CD4-positive, alpha-beta T cell treated with Interleukin-4 for 1 hour (primary cell): ENCODE measurements at places on chromosomes 2 and 18.

DNA sequence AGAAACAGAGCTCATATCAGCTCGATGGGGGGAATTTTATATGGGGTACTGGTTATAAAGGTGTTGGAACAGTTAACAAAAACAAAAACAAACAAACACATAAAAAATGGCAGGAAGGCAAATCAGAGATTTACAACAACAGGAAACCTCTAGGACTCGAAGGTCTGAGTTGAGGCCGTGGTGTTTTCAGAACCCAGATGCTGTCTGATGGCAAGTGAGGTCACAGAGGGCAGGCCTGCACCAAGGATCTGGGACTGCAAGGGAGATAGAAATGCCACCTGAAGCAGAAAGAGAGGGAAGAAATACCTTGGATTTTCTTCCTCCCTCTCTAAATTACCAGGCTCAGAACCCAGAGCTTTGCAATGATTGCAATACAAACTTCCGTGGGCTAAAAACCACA, 429.5 kb downstream of the ZNF521 start:
- no peak for DNase-seq

DNA sequence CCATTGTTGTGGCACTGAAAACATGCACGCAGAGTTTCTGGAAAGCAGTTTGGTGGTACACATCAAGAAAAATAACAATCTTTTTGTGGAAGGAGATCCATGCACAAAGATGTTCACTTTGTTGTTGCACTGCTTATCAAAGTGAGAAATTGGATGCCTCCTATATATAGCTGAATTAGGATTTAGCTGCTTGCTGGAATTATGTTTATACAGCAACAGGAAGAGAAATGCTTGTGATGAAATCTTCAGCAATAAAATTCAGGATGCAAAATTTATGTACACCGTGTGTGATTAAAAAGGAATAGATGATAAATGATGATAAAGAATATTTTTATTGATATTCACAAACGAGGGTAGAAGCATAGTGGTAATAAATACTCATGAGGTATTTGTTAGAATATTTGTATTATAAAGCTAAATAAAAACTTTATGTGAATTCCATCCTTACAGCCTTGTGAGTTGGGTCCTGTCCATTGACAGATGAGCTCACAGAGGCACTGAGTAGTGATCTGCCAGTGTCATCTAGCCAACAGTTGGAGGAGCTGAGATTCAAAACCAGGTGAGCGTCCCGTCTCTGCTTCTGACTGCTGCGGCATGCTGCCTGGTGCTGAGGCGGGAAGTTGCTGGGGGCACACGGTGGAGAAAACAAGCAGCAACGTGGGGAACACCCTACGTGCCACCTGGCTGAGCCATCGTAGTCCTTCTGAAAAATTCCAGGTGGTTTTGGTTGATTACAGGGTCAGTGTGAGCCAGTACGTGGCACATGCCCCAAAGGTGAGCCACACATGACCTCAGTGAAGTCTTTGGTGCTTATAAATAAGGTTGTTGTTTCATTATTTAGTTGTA, 80.2 kb downstream of the ASAP2 start:
- no peak for DNase-seq

GRCh38 chr18:22214731-22215528, 45.5 kb downstream of the GATA6 start:
- DNase-seq: no peak

DNA sequence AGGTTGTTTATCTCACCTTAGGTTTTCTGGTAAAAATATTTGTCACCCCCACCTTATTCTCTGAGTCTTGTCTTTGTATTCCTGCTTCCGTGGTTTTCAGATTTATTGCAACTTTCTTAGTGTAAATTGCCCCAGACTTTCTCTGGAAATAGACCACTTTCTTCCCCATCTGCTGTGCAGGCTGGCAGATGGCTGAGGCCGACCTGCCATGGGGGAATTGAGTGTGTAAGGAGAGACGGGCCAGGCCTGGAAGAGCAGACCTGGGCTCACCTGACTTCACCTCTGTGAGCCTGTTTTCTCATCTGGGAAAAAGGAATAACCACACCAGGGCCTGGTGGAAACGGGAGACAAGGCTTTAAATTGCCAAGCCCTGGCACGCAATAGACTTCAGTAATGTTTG, 44.9 kb downstream of the ACKR3 start:
- no peak for DNase-seq

DNA sequence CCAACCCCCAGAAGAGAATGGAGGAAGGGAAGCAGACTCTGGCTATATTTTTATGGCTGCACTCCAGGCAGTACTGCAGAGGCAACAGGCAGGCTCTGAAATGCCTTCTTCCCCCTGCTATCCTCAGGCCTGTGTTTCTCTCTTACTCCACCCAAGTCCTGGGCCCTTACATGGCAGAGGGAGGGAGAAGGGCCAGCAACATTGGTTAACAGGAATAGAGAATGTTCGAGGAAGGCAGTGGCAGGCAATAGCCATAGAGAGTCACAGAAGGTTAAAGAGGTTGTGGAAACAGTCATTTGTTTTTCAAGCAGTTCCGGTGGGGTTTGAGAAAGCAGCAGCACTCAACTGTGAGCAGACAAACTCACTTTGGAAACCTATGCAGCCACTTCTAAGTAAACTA, 15.1 kb upstream of the DARS1 start:
- DNase-seq: no peak

DNA sequence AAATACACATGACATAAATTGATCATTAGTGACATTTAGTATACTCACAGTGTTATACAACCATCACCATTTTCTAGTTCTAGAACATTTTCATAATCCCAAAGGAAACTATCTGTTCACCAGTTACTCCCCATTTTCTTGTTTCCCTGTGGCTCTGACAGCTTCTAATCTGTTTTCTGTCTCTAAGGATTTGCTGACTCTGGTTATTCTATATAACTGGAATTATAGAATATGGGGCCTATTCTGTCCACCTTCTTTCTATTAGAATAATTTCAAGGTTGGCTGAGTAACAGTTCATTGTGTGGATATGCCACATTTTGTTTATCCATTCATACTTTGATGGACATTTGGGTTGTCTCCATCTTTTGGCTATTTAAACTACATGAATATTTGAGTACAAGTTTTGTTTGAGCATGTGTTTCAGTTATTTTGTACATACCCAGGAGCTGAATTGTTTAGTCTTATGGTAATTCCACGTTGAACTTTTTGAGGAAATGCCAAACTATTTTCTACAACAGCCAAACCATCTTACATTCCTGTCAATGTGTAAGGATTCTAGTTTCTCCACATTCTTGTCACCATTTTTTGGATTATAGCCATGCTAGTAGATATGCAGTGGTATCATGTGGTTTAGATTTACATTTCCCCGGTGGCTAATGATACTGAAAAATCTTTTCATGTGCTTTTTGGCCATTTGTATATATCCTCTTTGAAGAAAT, 20.5 kb downstream of the KIAA1328 start:
- DNase-seq: no peak

DNA sequence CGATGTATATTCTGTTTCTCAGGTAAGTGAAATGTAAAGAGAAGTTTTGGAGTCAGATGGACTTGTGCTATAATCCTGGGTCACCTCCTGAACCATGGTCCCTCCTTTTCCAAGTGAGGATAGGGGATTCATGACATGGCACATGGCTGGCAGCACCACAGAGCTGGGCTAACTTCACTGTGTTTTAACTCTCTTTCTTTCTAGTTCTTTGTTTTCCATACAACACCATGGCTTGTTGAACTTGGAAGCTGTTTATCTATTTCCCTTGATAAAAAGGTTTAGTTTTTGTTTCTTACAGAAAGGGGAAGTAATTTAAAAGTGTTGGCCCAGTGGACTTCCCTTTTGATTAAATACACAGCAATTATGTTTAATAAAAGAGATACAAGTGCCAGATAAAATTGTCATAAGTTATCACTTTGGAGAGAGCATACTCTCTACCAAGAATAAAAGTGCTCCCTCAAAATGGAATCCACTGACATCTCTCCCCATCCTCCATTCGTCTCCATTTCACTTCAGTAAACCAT, 90.4 kb downstream of the PLCL1 start:
- no peak for DNase-seq

- no peak for DNase-seq
Measured at GRCh38 chr18:37247497-37248161, 318.0 kb downstream of the CELF4 start.

DNA sequence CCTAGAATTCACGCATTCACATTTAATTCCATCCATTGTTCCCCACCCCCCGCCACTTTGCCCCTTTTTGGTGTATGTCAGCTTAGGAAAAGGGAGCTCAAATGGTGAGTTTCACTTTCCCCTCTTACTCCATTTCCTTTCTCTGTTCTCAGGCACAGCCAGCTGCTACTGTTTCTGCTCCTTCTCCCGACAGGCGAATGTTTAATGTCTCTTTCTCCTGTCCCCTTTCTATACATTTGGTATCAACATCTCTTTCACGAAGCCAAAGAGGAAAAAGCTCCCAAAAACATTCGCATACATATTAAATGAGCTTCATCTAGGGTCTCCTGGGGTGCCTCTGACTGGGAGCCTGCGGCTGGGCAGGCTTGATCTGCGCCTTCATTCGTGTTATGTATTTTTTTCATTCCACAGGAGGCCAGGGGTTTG, 124.2 kb upstream of the SATB2 start:
- no peak for DNase-seq

DNA sequence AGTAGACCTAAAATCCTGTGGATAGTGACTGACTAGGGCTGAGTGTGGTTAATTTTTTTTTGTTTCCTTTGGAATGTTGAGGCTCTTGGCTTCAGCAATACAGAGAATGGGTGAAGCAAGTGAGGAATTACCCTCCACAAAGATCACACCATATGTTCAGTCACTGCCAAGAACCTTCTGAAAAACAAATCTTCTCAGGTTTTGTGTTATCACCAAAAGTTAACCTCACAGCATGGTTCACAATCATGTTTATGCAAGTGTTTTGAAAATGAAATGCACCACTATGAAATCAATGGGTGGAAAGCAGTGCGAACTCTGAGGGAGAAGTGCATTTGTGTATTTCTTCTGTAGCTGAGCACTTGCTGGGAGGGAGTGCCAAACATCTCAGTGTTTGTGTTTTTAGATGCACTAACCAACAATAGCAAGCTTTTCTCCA, 44.4 kb downstream of the SPATS2L start:
- no peak for DNase-seq

- DNase-seq: no peak
Measured at GRCh38 chr2:168350380-168350779, 103.0 kb upstream of the STK39 start.

- no peak for DNase-seq
Measured at GRCh38 chr18:9421901-9422327, 53.4 kb upstream of the RALBP1 start.

DNA sequence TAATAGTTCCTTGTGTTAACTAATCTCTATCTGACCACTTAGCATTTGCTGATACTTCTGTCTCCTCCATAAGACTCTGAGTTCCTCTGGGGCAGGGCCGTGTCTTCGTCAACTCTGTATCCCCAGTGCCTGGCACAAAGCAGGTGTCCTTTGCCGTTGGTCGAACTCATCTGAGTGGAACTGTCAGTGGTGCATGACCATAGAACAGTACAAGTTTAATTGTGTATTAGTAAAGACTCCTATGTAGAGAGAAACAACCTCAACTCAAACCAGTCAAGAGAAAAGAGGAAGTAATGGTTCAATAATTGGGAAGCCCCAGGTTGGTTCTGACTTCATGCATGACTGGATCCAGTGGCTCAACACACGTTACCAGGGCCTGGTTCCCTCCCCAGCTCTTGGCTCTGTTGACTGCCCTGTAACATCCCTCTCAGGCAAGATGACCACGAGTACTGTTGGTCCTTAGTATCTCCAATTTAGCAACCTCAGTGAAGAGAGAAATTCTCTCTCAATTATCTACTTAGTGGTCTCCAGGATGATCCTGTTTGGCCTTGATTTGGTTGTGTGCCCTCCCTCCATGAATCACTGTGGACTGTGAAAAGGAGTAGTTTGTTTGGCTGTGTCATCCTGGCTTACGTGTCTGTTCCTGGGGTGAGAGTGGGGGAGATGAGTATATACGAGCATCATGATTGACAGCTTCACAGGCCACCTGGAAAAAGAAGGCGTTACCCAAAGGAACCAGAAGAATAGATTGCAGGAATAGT, 58.5 kb upstream of the MSH6 start:
- peak; percentile 75 for DNase-seq

DNA sequence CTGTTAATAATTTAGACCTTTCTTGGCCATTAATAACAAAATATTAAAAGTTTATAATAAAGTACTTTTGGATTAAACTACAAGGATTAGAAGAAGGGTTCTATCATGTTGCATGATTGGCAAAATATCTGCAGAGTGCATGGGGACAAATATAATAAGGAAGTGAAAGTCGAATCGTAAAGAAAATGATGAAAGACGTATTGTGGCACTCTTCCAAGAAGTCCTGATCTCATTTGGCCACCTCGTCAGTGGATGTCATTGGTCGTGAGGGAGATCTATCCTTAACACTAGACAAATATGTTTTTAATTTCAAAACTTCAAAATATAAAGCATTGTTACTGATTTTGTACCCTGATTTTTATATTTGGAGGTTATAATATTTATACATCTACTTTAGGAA, 197.7 kb upstream of the STON1 start:
- peak; percentile 37 for DNase-seq

- DNase-seq: no peak
Measured at GRCh38 chr2:98665677-98666076, 57.3 kb downstream of the UNC50 start.

DNA sequence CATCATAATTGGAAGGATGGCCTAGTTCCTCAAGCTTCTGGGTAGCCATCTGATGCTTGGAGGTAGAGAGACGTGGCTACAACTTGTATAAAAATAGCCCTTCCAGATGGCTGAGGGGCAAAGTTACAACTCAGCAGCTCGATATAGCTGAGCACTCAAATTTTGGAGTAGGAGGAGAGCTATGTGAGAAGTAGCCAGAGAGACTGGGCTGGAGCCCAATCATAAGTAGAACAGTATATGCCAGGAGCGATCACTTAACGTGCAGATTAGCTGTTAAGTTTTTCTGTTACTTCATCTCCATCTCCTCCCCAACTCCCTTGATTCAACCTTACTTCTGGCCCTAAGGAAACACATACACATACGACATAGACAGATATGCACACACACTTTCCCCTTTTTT, 28.8 kb downstream of the CNRIP1 start:
- DNase-seq: no peak

DNA sequence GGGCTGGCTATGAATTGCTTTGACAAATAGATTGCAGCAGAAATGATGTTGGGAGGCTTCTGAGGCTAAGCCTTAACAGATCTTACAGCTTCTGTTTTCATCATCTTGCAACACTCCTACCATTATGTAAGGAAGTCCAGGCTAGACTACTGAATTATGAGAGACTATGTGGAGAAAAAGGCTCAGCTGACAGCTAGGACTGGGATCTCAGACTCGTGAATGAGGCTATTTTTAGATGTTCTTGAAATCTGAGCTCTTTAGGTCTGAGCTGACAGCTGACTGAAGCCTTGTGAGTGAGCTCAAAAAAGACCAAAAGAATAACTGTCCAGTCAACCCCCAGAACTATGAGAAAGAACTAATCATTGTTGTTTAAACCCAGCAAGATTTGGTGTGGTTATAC, 70.3 kb downstream of the VWC2L start:
- DNase-seq: no peak

- DNase-seq: no peak
Measured at GRCh38 chr18:70411307-70411706, 122.5 kb downstream of the SOCS6 start.
